ENCODE measurements at places on chromosomes 3 and 15.

- DNase-seq, result peak; percentile 41
Observed at GRCh38 chr3:38039899-38040261, 872 bp downstream of the DLEC1 start.

GRCh38 chr3:187742351-187743171 lies 2.7 kb downstream of the BCL6 start:
- DNase-seq, result no peak

DNA sequence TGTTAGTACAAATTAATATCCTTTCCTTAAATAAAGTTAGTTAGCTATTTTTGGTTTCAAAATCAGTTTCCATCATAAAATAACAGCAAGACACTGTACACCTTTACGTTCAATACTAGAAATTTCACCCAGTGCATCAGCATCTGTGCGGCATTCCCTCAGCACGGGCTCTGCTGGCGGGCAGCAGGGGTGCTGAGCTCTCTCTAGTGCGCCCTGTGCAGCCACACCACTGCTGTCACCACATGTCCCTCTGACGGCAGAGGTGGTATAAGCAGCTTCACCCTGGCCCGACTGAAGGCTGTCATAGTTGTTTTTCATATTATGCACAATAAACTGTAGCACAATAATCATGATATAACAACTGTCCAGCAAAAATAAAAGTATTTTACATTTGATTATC lies 35.4 kb downstream of the FAN1 start:
- no peak for DNase-seq

GRCh38 chr3:20326541-20326940 lies 140.5 kb upstream of the SGO1 start:
- no peak for DNase-seq
